ENCODE measurements at places on chromosomes 1 and 21. TPM values are rescaled to one million over a fixed set of nuclear protein-coding genes. Genes with fewer than 3 reads are reported as not detected.

DNA sequence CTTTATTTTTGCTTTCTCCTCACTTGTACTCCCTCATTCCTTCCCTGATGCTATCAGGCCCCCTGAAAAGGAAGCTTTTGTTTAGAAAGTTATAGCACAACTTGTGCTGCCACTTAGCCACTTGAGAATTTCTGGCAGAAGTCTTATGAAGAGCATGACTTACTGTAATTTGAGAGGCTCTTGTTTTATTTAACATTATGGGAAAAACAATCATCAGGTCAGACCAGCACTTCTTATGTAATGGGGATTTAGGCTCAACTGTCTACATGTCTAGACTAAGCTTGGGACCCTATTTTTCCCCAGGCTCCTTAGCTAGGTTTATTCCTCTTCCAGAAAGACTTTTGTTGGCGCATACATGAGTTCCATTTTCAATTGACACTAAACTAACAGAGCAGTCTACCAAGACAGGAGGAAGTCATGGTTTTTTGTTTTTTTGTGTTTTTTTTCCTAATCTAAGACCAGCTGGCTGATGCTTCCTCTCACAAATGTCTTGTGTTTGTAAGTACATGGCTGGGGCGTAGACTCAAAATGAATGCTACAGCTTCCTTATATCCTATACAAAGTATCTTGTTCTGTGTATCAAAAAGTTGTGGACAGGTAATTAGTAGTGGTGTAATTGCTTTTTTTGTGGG, 31.5 kb downstream of the TNFSF4 start:
- no peak for DNase-seq

- DNase-seq: no peak
Measured at GRCh38 chr1:211753649-211754251, 76.8 kb downstream of the LPGAT1 start.

DNA sequence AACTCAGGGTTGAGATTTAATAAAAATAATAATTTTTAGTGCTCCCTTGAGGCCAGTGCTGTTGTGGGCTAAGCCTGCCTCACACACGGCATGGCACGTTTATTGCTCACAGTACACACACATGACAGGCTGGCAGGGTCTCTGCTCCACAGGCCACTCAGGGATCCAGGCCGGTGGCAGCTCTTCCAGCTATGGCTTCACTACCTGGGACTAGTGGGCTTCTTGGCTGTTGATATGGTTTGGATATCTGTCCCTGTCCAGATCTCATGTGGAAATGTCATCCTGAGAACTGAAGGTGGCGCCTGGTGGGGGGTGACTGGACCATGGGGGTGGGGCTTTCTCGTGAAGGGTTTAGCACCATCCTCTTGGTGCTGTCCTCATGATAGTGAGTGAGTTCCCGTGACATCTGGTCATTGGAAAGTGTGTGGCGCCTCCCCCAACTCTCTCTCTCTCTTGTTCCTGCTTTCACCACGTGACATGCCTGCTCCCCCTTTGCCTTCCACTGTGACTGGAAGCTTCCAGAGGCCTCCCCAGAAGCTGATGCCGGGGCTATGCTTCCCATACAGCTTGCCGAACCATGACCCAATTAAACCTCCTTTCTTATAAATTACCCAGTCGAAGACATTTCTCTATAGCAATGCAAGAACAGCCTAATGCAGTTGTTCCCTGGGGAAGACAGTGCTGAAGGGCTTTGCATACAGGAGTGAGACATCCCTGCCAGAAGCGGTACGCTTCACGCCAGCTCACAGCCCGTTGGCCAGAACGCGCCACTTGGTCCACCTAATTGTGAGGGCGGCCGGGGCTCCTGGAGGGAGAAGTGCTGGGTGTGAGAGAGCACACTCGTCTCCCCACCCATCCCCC, 226.9 kb upstream of the C1orf174 start:
- DNase-seq: no peak

- peak; percentile 80 for DNase-seq
Measured at GRCh38 chr1:46197964-46198811, at the start of gene POMGNT1. Gene POMGNT1 (minus strand): TSS chr1:46198434. CDS start chr1:46197821, 613 bp downstream.

KCNJ15 gene
- total RNA-seq: not detected

Measured in activated CD8-positive, alpha-beta T cell treated with anti-CD3 and anti-CD28 coated beads, Interleukin-2, amount 10 ng/mL, durations not matched to agents 7 days and 5 days (primary cell).